ENCODE measurements at places on chromosomes 1 and 21.

GRCh38 chr1:186849271-186849671 lies 20.5 kb downstream of the PLA2G4A start:
- no peak for DNase-seq

DNA sequence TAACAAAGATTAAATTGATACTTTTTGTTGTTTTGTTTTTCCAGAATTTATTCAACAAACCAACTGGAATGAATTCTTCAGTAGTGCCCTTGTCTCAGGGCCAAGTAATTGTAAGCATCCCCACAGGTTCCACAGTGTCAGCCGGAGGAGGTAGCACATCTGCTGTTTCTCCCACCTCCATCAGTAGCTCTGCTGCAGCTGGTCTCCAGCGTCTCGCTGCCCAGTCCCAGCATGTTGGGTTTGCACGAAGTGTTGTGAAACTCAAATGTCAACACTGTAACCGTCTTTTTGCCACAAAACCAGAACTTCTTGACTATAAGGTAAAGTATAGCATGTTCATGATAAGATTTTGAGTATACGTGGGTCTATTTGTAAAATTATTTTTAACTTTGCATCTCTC lies 118.5 kb downstream of the ZMYM4 start:
- no peak for DNase-seq

GRCh38 chr21:45892916-45893739 lies 88.4 kb upstream of the COL6A1 start:
- no peak for DNase-seq

DNA sequence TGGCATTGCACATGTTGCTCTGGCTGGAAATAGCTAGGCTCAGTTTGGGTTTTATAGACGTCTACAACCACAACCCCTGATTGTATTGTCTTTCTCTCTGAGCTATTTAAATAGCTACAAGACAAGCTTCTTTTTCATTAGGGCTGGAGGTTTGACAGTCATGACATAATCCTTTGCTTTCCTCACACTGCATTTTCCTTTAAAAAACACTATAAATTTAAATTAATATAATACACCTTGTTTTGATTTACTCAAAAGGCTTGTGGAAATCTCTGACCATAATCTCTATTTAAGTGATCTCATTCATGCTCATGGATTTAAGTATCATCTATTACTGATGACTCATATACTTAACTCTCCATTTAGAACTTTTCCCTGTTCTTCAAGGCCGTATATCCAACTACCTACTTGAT lies 50.4 kb upstream of the PTGFR start:
- DNase-seq, result no peak

- DNase-seq, result no peak
Observed at GRCh38 chr1:171805395-171806115, 24.1 kb downstream of the METTL13 start.

DNA sequence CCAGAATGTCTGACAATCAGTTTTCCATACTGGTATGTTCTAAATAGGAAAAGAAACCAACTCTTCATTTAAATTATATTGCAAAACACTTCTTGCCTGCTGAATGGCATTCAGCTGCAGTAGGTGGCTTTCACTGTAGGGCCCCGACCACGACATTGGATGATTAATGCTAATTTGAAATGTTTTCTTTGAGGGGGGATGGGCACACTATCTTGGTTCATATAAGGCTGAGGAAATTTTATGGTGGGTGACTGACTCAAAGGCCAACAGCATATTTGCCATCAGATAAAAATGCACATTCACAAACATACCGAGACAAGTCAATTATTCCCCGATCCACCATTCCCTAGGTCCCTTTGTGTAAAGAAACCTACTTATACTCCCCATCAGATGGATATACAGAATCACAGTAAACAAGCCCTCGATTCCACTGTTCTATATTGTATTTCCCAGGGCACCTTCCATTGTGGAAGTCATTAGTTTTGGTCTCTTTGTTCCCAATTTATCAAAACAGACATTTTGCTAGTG lies 464.2 kb upstream of the DAB1 start:
- DNase-seq, result no peak

DNA sequence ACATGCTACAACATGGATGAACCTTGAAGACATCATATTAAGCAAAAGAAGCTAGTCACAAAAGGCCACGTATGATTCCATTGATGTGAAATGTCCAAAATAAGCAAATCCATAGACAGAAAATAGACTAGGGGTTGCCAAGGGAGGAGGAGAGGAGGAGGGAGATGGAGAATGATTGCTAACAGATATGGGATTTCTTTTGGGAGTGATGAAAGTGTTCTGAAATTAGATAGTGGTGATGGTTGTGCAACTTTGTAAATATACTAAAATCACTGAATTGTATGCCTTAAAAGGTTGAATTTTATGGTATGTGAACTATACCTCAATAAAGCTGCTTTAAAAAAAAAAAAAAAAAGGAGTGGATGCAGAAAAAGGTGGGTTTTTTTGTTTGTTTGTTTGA lies 7.6 kb downstream of the CLSTN1 start:
- no peak for DNase-seq

GRCh38 chr1:90955769-90956168 lies 66.1 kb downstream of the ZNF644 start:
- no peak for DNase-seq

GRCh38 chr1:11523746-11524464 lies 45.0 kb downstream of the DISP3 start:
- no peak for DNase-seq

- no peak for DNase-seq
Observed at GRCh38 chr1:32895325-32896215, 5.6 kb downstream of the TMEM54 start.

- no peak for DNase-seq
Observed at GRCh38 chr1:43881415-43881814, 52.2 kb upstream of the ARTN start.

DNA sequence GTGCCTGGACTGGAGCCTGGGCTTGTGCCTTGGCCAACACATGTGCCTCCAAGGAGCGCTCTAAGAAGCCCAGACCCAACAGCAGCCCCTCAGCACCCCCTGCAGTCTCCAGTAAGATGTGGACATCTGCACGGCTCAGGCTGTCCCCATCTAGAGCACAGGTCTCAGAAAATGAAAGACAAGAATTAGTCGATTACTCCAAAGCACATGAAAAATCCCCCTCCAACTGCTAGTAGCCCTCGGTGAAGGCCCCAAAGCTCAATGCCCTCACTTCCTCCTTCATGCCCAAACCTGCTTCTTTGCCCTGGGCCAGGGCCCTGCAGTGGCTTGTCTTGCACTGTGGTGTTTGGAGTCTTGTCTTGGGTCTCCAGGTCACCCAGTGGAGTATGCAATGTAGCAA lies 21.9 kb upstream of the ERO1B start:
- no peak for DNase-seq

DNA sequence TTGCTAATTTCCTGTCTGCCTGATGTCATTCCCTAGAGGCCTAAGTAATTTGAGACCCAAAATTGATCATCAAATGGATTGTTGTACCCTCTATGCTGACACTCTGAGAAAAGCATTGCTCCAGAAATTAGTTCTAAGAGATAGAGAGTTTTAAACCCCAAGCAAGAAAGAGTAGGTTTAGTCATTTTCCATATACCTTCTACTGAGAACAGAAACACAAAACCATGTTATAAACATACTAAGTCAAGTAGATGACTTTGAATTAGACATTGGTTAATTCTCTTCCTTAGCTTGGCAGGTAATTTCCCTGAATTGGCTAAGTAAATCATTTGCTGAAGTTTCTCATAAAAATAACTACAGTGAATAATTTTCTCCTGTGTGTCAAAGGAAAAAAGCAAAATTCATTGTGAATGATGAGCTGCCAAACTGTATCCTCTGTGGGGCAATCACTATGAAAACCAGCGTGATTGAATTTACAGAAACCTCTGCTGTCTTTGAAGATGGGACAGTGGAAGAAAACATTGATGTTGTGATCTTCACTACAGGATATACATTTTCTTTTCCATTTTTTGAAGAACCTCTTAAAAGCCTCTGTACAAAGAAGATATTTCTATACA lies 20.1 kb downstream of the FMO4 start:
- DNase-seq, result no peak

DNA sequence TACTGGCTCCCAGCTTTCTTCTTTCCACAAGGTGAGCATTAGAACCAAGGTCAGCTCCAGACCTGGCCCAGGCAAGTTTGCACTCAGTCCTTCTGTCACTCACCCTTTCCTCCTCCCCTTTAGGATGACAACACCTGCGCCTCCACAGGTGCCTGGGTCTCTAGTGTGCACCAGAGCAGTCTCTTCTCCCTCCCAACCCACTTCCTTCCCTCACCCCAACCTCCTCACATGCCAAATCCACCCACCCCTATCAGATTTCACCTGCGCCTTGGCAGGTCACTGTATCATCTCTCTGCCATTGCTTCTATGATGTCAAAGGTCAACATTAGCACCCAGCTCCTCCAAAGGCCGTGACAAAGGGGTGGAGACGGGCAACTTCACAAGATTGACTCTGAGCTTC lies 38.0 kb downstream of the LBR start:
- no peak for DNase-seq

GRCh38 chr1:71667216-71667615 lies 586.4 kb upstream of the ZRANB2 start:
- no peak for DNase-seq

GRCh38 chr21:38980416-38981313 lies 174.9 kb downstream of the ETS2 start:
- no peak for DNase-seq

- DNase-seq, result no peak
Observed at GRCh38 chr1:235069577-235070563, 58.8 kb downstream of the TOMM20 start.

DNA sequence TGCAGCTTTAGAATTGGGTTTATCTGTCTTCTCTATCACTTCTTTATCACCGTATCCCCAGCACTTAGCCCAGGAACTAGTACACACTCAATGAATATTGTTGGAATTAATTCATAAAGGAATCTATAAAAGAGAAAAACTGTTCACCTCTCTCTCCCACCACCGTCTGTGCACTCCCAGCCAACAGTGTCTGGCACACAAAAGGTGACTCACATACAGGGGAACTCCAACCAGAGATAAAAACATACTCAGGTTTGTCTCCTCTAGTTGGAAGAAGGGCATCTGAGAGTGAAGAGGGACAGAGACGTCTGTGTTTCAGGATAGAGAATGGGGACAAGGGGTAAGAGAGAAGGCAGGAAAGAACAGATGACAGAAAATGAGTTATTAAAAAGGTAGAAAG lies 10.0 kb downstream of the ITLN1 start:
- DNase-seq, result no peak

- DNase-seq, result peak; percentile 44
Observed at GRCh38 chr1:245154429-245155271, at the start of gene KIF26B. TSS of gene KIF26B (plus strand) at chr1:245154985. CDS start at chr1:245155425, 440 bp downstream.

GRCh38 chr1:83102630-83103071 lies 896.3 kb downstream of the TTLL7 start:
- DNase-seq, result no peak

GRCh38 chr1:156622581-156623297 lies 3.5 kb downstream of the HAPLN2 start:
- DNase-seq, result no peak

GRCh38 chr1:112581586-112582192 lies 37.3 kb downstream of the ST7L start:
- DNase-seq, result no peak

- no peak for DNase-seq
Observed at GRCh38 chr1:219568733-219569132, 44.2 kb downstream of the ZC3H11B start.

DNA sequence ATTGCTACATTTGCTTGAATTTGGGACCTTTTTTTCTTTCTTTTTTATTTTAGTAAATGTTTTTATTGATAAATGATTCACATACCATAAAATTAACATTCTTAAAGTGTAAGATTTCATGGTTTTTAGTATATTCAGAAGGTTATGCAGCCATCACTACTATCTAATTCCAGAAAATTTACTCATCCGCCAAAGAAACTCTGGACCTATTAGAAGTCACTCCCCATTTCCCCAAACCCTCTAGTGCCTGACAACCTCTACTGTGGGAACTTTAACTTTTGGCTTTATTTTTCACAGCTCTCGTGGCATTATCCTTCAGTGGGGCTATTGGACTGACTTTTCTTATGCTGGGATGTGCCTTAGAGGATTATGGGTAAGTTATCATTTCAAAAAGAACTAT lies 4.5 kb downstream of the LEPR start:
- no peak for DNase-seq

- DNase-seq, result no peak
Observed at GRCh38 chr1:25706146-25707089, 89.8 kb downstream of the MAN1C1 start.

DNA sequence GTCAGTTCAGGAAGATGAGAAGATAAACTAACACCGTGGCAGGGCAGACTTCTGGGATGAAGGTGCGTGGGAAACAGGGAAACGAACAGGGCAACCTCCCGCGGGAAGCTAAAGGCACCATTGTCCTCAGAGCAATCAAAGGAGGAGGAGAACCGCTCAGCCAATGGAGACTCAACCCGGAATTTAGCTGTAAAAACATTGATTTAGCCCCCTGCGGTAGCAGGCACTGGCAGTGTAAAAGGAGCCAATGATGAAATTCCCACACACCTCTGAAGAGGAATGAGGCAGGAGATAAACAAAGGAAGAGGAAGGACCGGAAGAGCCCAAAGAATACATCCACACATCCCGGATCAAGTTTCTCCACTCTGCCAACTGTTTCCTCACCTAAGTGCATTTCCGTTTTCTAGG lies 19.5 kb downstream of the HLCS start:
- DNase-seq, result no peak

- no peak for DNase-seq
Observed at GRCh38 chr1:231715816-231716722, 89.5 kb downstream of the DISC1 start.

DNA sequence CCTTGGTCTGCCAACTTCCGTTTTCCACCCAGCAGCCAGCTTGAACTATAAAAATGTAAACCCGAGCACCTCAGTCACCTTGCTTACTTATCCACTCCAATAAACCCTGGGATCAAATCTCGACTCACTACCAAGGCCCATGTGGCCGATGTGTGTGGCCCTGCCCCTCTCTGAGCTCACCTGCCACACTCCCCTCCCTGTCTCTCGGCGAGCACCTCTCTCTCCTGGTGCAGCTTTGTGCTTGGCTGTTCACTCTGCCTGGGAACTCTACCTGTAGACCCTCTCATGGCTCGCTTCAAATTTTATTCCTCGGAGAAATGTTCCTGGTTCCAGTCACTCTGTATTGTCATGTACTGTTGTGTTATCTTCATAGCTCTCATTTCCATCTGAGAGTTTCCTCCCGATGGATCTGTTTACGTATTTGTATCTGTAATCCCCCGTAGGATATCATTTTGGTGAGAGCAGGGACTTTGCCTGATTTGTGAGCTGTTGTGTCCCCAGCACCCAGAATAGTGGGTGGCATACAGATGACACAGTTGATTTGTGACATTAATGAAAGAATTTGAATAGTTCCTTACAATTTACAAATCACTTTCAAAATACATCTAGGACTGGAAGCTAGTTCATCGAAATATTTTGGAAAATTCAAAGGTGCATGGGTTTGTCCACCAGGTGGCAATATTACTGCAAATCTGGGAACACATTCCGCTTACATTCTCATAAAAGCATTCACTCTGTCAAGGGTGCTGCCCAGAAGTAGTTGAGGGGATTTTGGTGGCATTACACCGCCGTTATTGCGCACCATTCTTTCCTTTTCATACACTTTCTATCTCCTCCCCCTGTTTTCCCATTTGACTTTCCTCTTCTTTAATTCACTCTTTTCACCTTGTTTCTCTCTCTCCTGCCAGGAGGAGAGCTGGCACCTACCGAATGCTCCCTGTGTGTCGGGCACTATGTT lies 95.3 kb downstream of the ABCA4 start:
- DNase-seq, result peak; percentile 82

- no peak for DNase-seq
Observed at GRCh38 chr1:17360272-17360956, 11.6 kb upstream of the PADI6 start.

GRCh38 chr1:51535006-51535592 lies 16.0 kb upstream of the EPS15 start:
- peak; percentile 67 for DNase-seq

- no peak for DNase-seq
Observed at GRCh38 chr1:119453021-119453420, 38.1 kb downstream of the HSD3B2 start.
